Cortex of kidney (tissue), 1 donor: ENCODE measurements at places on chromosomes 3 and 15.

GRCh38 chr15:72979791-72980190, 72.5 kb upstream of the NEO1 start:
- no peak for DNase-seq

DNA sequence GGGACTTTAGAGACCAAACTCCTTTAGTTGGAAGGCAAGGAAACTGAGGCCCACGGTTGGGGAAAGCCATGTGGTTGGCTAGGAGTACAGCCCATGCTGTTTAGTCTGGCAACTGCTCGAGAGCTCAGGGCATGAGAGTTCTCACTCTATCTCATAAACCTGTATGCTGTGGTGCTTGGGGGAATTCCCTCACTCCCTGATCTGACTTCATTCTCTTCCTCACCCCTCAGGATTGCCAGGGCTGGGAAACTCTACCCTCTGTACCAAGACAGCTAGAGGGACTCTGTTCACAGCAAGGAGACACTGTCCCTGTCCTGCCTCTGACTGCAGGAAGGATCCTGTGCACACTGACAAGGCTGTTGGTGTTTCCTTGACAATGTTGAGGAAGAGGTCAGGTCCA, 230.2 kb downstream of the ZNF621 start:
- no peak for DNase-seq

- DNase-seq, result no peak
Observed at GRCh38 chr15:41633609-41634008, 26.6 kb upstream of the MGA start.

DNA sequence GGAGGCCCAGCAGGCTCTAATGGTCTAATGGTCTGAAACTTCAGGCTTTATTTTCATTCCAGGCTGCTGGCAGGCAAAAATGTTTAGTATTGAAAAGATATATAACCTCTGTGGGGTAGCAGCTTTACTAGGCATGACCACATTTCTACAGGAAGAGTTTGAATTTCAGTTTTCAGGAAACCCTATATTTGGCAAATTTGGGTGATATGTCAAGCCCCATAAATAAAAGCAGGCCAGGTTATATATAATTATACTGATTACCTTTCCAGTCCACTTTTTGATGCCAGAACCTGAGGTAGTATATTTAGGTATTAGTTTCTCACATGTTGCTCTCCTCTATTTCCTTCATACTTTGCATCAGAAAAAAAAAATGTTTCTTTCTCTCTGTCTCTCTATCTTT, 37.2 kb upstream of the PHLDB2 start:
- DNase-seq, result no peak

GRCh38 chr3:121545049-121545573, 677 bp downstream of the POLQ start:
- no peak for DNase-seq

GRCh38 chr3:178078953-178079352, 457.3 kb upstream of the KCNMB2 start:
- no peak for DNase-seq

DNA sequence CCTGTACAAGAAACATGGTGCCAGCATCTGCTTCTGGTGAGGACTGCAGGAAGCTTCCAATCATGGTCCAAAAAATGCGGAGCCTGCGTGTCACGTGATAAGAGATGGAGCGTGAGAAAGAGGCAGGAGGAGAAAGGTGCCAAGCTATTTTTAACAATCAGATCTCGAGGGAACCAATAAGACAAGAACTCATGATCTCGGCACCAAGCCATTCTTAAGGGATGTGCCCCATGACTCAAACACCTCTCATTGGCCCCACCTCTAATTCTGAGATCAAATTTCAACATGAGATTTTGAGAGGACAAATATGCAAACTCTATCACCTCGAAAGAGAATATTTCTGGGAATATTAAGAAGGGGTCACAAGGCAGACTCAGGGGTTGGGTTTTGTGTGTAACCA, 107.2 kb downstream of the PYDC2 start:
- DNase-seq, result no peak

- no peak for DNase-seq
Observed at GRCh38 chr3:126732281-126733060, 28.4 kb downstream of the CHCHD6 start.

GRCh38 chr3:61580982-61581643, 19.7 kb downstream of the PTPRG start:
- DNase-seq, result no peak

DNA sequence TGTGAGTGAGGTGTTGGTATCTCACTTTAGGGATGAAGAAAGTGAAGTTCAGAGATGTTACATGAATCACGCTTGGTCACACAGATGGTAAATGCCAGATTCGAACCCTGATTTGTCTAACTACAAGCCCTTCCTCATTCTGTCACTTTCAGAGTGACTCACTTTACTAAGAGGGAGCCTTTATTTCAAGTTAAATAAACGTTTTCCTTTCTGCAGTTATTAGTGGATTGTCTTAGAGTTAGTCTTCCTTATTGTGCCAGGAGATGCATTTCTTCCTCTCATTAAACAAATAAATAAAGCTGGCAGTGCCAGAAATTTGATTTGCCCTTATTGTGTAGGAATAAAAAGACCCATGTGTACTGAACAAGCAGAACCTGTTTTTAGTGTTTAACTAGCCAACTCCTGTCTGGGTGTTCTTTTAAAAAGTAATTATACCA, 162.5 kb downstream of the AKAP13 start:
- no peak for DNase-seq

DNA sequence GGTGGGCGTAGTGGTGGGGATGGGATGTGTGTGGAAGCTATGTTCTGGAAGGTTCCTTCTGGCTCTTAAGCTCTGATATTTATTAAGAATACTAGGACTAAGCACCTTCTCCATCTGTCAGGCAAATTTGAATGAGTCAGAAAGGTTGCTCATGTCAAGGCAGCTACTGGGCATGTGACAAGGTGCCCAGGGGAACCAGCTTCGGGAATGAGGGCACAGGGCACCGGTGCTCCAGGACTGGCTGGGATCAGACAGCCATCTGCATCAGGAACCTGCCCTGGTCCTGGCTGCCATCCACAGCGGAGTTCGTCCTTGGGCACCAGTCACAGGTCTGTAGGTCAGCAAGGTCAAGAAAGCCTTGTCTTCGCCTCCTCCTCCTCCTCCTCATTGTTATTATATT, 32.5 kb downstream of the CA12 start:
- DNase-seq, result no peak

- DNase-seq, result no peak
Observed at GRCh38 chr15:82918162-82918561, 34.4 kb downstream of the HOMER2 start.

DNA sequence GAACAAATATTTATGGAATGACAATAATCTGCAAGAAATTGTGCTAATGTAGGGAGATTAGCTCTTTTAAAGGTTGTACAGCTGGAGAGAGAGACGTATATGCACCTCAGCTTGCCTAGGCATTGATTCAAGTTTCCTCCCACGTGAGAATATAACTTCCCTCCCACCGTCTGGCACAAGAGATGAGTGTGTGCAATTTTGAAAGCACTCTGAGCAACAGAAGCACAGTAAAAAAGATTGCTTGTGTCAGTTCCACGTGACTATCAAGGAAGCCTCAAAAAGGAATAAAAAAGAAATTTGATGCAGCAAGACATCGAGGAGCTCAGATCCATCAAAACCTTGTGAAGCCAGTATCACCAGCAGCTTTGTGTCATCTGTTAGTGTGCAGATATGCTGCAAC, 435.3 kb downstream of the TUSC7 start:
- DNase-seq, result no peak

DNA sequence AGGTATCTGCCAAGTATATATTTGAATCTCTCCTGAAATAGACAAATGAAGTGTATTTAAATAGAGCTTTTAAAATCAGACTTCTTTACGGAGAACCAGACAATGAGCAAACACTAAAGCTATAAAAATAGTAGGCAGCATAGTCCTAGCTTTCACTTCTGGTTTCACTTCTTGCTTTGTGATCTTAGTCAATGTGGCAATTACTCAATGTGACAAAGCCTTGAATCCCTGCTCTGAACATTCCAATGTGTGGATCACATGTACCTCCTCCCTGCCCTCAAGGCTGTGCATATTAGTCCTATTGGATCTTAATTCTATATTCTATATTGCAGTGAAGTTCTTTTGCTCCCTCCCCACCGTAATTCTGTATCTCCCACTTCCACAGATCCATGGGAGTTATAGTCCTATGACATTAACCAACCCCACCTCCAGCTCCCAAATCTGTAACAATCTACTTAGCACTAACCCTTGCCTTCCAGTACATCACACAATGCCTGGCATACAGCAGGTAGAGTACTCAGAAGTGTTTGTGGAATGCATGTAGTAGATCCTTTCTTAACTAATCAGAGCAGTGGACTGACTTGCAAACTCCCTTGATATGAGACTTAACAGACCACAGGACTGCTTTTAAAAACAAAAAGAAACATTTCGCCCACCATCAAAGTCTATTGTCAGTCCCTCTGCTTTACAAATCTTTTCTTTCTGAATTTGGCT, 24.3 kb upstream of the CP start:
- no peak for DNase-seq

DNA sequence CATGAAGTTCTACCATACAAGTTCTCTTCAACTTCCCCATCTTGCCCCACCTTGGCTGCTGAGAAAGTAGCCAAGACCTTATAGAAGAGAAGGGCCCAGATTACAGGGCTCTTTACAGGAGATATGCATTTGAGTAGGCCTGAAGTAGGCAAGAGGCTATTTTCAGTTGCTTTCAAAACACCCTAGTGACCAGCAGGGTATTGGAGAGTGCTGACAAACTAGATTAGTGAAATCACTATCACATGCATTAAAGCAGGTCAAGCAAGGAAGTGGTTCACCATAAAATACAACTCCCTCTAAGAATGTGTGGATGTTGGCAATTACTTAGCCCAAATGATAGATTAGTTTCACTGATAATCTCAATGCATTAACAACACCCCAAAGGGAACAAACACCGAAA, 2.7 kb upstream of the LZTFL1 start:
- DNase-seq, result no peak

DNA sequence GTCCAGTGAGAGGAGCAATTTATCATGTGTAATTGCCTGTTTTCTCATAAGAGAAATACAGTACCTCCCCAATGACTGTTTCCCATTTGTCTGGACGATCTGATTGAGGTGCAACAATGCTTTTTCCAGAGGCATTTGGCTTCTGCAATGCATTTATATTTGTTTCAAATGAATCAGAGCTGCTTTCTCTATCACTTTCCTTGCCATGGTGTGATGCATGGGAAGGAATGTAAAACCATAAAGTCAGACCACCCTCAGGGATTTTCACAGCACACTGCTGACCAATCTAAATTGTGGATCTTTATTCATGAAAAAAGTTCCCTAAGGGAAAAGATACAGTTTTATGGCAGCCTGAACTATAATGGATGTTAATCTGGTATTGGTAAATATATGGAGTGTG, 333.0 kb downstream of the ZNF385D start:
- no peak for DNase-seq

DNA sequence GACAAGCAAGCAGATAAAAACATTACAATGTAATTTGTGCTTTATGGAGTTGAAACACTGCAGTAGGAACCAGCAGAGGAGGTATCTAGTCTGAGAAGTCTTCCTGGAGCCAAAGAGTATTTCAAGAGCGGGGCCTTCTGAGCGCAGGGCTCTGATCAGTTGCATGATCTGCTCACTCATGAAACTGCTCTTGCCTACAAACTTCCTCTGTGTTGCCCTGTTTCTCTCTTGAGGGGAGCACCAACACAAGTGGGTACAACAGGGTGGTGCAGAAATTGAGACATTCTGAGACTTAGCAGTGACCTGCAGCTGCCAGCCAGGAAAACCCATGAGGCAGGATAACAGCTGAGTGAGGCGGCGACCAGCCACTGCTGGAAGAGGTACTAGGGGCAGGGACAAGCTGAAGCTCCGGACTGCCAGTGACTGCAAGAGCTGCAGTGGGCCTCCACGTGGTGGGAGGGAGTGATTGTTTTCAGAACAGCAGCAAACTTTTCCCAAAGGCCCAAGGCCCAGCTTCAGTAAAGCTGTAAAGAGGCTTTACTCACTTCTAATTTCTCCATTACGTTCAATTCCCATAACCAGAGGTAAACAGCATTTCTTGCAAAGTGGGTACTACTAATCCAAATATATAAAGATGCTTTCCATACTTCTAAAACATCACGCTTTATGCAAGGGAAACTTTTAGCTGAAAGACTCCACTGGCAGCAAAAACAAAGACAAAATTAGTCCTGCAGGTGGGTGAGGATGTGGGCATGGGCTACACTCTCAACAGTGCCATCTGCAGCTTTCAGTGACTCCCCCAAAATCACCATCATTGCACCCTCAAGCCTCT, 69.0 kb upstream of the LPP start:
- no peak for DNase-seq

- no peak for DNase-seq
Observed at GRCh38 chr3:59809710-59810444, 760.1 kb upstream of the CFAP20DC start.

- DNase-seq, result no peak
Observed at GRCh38 chr15:98177966-98178592, 217.6 kb downstream of the ARRDC4 start.

- no peak for DNase-seq
Observed at GRCh38 chr15:64642875-64643274, 132.5 kb downstream of the RBPMS2 start.

DNA sequence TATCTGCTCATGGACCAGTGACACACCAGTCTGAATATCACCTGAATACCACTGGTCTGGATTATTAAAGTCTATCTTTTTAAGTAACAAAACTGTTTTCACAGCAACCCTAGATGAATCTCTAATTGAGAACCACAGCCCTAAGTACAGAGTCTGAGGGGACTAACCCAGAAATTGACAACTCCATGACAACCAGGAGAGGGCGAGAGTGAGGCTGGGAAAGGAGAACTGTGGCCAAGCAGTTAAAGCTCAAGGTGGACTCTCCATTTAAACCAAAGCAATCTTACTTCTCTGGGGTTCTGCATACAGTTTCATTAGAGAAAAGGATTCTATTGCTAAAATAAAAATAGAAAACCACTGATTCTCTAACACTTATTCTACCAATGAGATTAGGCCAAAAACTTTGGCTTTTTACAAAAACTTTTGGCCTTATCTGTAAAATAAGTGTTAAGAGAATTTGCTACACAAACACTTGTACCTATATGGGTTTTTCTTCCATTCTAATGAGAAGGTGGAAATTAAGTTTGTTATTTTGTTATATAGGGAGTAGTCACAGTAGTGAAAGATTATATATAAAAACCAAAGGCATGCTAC, 11.4 kb downstream of the NEK10 start:
- DNase-seq, result no peak

GRCh38 chr3:139916271-139916670, 18.7 kb upstream of the CLSTN2 start:
- no peak for DNase-seq

- DNase-seq, result no peak
Observed at GRCh38 chr3:40623567-40623966, 98.8 kb downstream of the ZNF621 start.

DNA sequence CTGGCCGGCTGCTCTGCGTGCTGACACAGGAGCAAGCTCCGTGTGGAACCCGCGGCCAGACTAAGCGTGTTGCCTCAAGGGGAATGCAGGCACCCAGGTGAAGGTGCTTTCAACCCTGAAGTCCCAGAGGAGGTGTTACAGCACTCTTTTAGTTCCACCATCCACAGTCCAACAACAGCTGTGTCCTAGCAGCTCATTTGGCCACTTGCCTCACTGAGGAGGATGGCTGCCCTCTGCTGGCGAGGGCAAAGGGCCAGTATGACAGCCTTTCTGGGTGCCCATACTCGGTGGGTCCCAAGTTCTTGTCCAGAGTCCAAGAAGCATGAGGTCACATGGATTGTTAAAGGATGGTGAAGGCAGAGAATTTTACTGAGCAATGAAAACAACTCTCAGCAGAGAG, 87.8 kb downstream of the C3orf85 start:
- DNase-seq, result no peak
